T-helper 2 cell (primary cell): ENCODE measurements at places on chromosomes 6 and 20.

DNA sequence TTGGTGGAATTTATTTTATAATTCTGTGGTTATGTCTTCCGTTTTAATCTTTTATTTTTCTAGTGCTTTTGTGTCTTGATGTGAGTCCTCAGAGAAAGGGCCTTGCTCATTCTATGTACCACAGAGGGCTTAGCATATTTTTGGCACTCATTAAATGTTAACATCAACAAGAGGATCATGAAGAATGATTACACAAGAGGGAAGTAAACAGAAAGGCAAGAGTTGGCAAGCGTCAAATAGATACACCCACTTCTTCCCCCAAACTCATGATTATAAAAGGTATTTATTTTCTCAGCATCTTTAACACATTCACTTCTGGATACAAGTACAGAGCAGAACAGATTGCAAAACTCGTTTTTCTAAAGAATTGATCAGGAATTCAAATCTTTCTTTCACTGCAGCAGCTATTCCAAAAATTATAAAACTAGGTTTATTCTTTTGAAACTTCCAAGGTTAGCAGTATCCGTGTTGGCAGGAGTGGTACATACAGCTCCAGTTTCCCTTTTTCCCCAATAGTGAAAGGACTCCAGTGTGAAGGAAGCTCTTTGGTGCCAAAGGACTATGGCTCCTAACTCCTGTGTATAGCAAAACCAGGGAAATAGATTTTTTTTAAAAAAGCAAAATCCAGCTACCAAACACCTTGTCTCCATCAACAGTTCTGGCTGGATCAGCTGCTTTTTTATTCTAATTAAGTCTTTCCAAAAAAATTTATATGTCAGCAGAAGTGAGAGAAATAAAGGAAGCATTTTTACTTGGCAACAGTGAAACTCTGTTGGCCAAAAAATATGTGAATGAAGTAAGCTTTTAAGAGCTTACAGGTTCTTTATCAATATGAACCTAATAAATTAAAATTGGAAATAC lies 221.9 kb downstream of the ADGRG6 start:
- DNase-seq, result no peak

DNA sequence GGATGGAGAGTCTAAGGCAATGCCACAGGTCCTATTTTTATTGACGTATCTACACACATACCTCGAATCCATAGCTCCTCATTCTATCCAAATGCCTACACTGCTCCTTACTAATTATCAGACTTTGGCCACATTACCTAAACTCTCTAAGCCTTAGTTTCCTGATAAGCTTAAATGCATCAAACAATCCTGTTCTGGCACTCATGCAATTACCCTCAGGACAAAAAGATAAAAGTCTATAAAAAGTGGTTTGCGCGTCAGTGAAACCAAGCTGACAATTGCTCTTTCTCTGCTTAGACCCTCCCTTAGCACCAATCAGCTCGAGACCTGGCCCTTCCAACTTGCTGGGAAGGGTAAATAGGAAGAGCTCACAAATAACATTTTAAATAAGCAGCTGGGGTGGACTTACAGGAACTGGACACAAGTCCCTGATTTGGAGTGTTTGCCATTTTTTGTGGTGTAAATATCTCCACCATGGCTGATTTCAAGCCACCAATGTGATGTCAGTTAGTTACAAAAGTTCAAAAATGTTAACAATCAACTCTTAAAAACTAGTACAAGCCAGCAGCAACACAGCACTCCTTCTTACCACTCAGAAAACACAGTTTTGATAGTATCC lies 7.2 kb upstream of the PLEKHG1 start:
- DNase-seq, result no peak

DNA sequence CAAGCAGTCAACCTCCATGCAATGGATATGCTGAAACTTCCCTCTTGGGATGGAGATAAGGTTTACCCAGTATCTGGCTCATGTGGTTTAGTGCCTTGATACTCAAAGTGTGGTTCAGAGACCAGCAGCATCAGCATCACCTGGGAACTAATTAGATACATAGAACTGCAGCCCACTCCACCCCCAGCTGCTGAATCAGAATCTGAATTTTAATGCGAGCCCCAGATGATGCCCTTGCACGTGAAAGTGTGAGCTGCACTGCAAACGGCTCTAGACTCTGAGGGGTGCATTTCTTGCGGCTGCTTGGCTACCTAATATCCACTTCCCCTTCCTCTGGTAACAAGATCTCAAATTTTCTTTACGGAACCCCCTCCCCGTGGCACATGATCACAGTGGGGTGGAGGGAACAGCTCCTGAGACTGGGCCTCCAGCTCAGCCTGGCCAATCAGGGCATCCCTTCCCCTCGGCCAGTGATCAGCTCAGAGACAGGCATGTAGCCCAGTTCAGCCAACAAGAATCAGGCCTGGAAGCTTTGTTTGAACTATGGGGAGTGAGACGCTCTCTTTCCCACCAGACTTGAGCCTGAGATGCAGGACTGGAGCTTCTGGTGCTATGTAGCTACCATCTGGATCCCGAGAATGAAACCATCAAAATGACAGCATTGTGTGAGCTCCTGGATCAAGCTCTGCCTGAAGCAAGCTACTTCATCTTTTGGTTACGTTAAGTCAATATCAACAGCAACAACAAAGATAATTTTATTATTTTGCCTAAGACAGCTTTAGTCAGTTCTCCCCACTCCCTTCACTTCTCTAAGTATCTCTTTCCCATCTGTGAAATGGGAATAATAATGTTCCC lies 12.8 kb downstream of the KCNK15 start:
- DNase-seq, result no peak

- DNase-seq, result no peak
These were observed 118.1 kb downstream of the CEBPB start for GRCh38 chr20:50308513-50309279.

GRCh38 chr6:107246972-107247615 lies 131.8 kb upstream of the BEND3 start:
- no peak for DNase-seq

DNA sequence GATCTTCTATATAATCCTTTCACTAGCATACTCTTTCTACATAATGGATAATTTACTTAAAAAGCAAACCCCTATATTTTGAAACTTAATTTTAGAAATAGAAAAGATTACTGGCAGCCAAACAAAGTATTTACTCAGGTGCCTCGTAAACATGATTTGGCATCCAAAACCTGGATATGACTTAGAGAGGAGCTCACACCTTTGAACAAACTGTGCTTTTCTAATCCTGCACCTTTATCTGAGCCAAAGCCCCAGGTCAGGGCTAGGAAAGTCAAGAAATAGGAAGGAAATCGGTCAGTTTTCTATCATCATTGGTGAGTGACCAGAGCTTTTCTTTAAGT lies 170.9 kb downstream of the PHF3 start:
- DNase-seq, result no peak

- DNase-seq, result peak; percentile 9
These were observed 157.7 kb downstream of the VEGFA start for GRCh38 chr6:43927532-43928210.

- DNase-seq, result no peak
These were observed 27.6 kb upstream of the CGA start for GRCh38 chr6:87122477-87122876.

- no peak for DNase-seq
These were observed 124.9 kb downstream of the SOBP start for GRCh38 chr6:107614828-107615227.
